ENCODE measurements at places on chromosomes 5 and 9.

DNA sequence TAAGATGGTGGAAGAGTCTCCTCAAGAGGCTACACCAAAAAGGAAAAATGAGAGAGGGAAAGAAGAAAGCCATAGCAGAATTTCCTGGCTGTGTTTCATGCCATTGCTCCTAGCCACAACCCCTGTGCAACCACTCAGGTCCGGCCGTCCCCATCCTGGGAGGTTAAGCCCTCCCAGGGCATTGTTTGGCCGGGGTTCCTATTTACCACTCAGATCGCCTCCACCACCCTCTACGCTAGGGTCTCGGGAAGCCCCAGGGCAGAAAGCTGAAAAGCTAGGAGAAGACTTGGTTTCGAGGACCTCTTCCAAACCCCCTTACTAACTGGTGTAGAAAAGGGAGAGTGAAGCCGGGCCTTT lies 715 bp downstream of the RC3H2 start:
- peak; percentile 60 for DNase-seq

- DNase-seq, result no peak
These were observed 32.4 kb downstream of the DDX31 start for GRCh38 chr9:132637351-132637750.

DNA sequence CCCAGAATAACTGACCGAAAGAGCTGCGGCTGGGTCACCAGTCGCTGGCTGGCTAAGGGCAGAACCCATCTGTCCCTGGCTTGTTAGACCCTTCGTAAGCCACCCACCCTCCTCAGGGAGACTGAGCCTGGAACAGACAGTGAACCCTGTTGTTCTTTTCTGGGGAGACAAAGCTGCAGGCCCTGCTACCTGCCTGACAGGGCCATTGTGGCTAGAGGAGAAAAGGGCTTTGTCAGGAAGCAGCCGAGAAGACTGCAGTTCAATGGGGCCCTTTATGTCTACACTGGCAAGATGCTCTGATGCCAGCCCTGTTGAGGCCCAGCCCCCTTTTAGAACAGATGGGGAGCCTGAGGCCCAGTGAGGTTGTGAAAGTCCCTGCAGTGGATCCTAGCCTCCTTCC lies 3.7 kb upstream of the NIPAL4 start:
- DNase-seq, result no peak

DNA sequence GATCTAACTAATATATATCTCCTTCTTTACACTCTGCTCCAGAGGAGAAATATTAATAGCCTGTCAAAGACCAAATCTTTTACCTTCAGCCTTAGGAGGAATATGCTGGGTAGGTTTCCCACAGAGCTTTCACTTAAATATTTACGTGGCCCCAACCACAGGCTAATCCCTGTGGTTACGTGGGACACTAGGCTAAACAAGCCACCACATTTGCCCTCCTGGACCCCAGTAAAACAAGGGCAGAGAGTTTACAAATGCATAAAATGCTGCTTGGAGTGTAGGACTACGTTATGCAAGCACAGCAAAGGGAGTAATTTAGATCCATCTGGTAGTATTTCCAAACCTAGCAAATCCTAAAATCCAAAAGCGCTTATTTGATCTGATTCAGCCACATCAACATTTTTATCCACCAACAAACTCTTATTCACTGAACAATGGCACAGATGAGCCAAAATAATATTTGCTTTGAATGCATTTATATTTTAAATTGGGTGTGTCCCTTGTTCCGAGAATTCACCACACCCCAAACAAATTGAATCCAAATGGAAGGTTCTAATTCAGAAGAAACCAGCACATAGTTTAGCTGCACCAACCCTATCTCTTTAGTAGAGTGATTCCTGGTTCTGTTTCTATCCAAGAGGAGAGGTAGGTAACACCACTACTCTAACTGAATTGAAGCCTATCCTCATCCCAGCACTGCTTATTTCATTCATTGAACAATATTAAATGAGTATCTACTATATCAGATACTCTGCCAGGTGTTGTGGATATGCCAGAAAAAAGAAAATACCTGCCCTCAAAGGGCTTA lies 179.0 kb downstream of the TSSK1B start:
- DNase-seq, result no peak
